Endodermal cell (in vitro differentiated cells): ENCODE measurements at places on chromosomes 12 and 14. TPM values are rescaled to one million over a fixed set of nuclear protein-coding genes. Genes with fewer than 3 reads are reported as not detected.

Gene ACTR10
- total RNA-seq = 53.2 and 54.0 TPM in 2 replicates

Gene EIF2S3B
- total RNA-seq = 2.1 and 2.2 TPM in 2 replicates

Gene OLR1
- not detected in 3 replicates for total RNA-seq

Gene HDAC7
- 146 to 161 TPM (median 147 TPM) in 3 replicates for total RNA-seq

Gene TSPAN9
- total RNA-seq = 31.9 to 36.5 TPM (median 34.5 TPM) in 3 replicates

DNA sequence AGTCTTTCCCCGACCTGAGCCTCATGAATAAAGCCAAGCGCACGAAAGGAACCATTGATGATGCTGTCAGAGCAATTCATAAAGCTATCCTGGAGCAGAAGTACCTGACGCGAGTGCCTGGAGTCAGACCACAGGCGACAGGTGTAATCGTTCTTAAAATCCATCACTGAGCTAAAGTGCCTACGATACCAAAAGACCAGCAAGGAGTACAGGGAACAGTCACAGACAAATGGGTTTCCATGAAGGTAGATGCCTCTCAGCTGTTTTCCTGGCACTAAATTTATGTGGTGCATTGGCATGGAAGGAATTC, 1.4 kb upstream of the PCED1B start:
- no peak for DNase-seq

- DNase-seq = no peak
Measured at GRCh38 chr14:21072781-21073339, 2.8 kb downstream of the ARHGEF40 start.
